Activated naive CD4-positive, alpha-beta T cell treated with anti-CD3 and anti-CD28 coated beads, Interleukin-2, amount 50 U/mL, for 72 hours (primary cell): ENCODE measurements at places on chromosomes 7 and 10. TPM values are rescaled to one million over a fixed set of nuclear protein-coding genes. Genes with fewer than 3 reads are reported as not detected.

- DNase-seq: no peak
These were observed 207.1 kb downstream of the TEX36 start for GRCh38 chr10:125475815-125476214.

- no peak for DNase-seq
These were observed 426.4 kb downstream of the TYW1 start for GRCh38 chr7:67423065-67423464.

GRCh38 chr10:71712572-71713134, 6.9 kb downstream of the C10orf105 start:
- no peak for DNase-seq

DNA sequence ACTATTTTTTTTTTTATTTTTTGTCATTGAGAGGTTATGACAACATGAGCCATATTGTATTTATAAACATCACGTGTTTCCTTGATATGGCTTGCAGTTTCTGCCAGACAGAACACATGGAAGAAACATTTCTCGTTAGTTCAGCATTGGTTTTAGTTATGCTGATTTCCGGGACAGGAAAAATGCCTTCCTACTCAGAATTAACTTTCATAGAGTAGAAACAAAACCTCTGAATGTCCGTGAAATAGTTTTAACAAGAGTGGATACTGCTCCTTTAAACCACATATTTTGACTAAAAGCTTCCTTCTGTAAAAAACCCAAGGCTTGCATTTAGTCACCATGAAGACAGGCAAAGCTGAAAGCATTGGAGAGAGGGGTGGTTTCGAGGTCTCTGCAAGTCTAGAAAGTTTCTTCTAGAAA, 240.4 kb downstream of the KIAA1217 start:
- no peak for DNase-seq

The H2BK1 gene
- 1.2 TPM for total RNA-seq

The GPER1 gene
- total RNA-seq: not detected

The FOXP2 gene
- not detected for total RNA-seq

- no peak for DNase-seq
These were observed 804.8 kb downstream of the GRM8 start for GRCh38 chr7:126447984-126448383.

The SPAM1 gene
- not detected for total RNA-seq

- no peak for DNase-seq
These were observed 1050.9 kb upstream of the C7orf33 start for GRCh38 chr7:147539685-147540084.

DNA sequence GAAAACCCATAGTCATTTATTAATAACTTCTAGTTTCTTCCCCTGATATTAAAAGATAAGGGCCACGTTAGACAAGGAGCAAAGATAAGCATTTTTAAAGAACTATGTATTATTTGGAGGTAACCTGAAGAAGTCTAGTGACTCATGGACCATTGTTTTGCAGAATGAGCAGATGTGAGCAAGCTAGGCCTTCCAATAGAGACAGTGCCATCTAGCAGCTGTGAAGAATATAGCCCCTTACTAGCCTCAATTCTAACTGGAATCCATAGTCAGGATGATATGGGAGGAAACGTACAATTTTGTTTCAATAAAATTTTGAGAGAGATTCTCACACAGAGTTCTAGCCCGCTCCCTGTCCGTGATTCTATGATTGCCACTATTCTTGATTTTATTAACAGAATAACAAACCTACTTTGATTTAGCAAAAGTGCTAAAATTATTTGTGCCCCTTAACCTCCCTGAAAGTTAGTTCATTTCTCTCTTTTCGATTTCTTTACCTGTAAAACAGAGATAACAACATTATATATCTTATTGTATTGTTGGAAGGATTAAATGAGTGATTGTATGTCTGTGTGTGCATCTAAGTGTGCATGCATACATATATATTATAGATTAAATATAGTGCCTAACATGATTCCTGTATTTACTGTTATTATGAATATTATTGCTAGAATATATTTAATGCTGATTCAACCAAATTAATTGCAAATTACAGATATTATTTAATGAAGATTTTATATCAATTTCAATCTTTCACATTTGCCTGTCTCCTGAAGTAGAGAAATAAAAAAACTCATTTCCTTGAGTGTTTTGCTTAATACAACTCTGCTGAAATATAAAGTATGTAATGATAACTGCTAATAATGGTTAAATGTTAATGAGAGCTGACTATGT, 22.7 kb downstream of the FAM237B start:
- DNase-seq: no peak

The OR2A1 gene
- not detected for total RNA-seq

DNA sequence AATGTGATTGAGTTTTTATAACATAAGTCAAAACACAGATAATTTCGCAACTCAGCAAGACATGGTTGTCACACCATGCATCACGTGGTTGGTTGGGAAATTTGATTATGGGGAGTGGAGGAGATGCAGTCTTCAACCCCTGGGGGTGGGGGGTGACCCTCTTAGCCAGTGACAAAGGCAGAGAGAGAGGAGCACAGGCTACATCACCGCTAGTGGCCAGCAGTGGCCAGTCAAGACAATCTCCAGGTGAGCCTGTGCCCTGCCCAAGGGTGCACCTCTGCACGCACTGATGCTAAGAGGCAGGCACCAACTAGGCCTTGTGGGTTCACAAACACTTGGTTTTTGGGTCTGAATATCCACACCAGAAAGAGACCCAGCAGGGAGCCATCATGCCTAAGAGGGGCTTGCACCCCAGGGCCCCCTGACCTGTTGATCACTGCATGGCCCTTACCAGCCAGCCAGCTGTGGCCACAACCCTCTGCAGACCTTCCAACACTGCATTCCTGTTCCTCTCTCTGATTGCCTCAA, 244.4 kb downstream of the FANK1 start:
- DNase-seq: no peak

DNA sequence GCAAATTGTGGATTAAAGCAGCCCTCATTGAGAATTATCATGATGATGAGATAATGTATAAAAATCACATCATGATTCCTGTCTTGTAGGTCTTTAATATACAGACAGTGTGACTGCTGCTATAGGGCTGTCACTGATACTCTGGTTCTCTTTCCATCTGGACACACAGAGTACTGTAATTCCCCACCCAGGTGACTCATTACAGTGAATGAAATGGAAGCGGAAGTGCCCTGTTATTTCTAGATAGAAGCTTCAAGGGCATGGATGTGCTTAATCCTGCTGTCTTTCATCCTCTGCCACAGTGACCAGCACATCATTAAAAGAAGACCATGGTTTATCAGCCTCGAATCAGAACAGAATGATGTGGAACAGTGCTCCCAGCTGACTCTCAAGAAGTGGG, 1234.0 kb downstream of the SORCS3 start:
- DNase-seq: no peak

The FAM221A gene
- total RNA-seq: 8.8 TPM

GRCh38 chr7:6475433-6476186, 27.9 kb upstream of the DAGLB start:
- no peak for DNase-seq

DNA sequence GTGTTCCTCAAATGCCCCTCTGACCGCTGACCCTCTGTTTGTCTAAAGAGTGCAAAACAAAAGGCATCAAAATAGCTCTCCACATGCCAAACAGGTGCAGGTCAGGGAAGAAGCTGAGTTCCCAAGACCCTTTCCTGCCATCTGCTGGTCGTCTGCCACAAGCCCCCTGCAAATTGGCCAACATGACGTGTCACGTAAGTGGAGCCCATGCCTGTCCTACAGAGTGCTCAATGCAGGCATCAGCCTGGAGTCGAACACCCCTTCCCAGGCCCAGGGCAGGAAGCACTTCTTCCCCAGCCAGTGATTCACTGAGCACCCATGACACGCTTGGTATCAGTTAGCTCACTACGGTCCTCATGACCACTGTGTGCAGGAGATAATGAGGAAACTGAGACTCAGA, 14.1 kb downstream of the TMEM72 start:
- DNase-seq: no peak

DNA sequence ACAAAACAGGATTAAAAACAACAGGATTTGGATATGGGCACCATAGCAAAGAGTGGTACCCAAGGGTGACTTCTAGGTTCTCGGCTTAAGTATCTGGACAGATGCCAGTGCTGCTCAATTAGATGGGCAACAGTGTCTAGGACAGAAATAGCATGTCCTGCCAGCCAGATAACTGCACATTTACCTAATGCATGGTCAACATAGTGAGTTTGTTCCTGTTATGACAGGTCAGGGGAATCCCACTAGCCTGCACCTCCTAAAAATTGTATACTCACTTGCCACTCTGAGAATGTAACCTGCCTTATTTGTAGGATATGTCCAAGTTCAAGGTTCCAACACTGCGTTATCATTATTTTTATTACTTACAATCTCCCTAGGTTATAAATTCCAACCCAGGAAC, 471.7 kb downstream of the GRM8 start:
- no peak for DNase-seq

DNA sequence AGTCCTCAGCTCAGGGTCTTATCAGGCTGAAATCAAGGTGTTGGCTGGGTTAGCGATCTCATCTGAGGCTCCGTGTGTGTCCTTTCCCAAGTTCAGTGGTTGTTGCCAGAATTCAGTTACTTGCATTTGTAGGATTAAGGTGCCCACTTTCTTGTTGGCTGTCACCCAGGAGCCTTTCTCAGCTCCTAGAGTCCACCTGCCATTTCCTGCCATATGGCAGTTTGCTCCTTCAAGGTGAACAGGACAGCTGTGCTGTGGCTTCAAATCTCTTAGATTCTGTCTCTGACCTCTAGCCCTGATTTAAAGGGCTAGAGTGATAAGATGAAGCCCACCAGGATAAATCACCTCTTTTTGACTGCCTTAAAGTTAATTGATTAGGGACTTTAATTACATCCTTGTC, 1.0 kb upstream of the HIF1AN start:
- no peak for DNase-seq

The ASAH2 gene
- 2.2 TPM for total RNA-seq

GRCh38 chr10:13712837-13713581, 126.2 kb downstream of the PRPF18 start:
- DNase-seq: no peak

The EPO gene
- not detected for total RNA-seq

The ELMO1 gene
- 167 TPM for total RNA-seq

The FANK1 gene
- total RNA-seq: not detected

The PLEKHA8 gene
- 10.2 TPM for total RNA-seq

DNA sequence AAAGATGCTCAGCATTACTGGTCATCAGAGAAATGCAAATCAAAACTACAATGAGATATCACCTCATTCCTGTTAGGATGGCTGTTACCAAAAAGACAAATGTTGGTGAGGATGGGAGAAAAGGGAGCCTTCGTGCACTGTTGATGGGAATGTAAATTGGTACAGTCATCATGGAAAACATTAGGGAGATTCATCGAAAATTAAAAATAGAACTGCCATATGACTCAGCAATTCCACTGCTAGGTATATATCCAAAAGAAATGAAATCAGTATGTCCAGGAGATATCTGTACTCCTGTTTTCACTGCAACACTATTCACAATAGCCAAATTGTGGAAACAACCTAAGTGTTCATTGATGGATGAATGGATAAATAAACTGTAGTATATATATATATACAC, 228.1 kb downstream of the ACTR3B start:
- DNase-seq: no peak

- DNase-seq: no peak
These were observed 139.2 kb downstream of the FAM53B start for GRCh38 chr10:124605001-124605370.

The CYP2C19 gene
- total RNA-seq: not detected

- no peak for DNase-seq
These were observed 2.4 kb downstream of the GNG11 start for GRCh38 chr7:93923942-93924341.

The SAMD9L gene
- 9.3 TPM for total RNA-seq

GRCh38 chr7:128059143-128059988, 28.1 kb upstream of the LRRC4 start:
- no peak for DNase-seq

DNA sequence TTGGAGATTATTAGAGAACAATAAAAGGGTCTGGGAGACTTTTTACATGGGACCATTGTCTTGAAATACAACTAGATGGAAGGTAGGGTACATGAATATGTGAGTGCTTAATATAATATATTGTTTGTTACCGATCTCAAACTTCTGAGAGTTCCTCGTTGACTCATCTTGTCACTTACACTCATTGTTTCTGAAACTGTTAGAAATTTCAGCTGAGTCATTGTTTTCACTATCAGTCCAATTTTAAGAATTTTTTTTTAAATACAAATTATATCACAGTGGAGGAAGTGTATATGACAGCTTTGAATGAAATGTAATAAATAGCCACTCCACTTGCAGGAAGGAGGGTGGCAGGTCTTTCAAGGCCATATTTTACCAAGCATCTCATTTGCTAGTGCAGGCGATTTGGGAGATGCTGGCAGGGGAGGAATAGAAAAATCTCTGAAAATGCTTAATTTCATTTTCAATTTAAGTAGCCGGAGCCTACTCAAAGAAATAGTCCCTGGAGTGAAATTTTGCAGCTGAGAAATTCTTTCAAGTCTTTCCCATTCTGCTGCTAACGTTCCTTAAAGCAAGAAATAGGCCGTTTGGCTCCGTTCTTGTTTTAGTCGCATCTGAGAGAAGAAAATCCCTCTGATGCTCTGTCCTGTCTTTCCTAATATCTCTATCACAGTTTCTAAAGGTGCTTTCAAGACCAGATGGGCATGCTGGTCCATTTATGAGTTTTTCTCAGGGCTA, 1404.2 kb upstream of the CELF2 start:
- DNase-seq: no peak

DNA sequence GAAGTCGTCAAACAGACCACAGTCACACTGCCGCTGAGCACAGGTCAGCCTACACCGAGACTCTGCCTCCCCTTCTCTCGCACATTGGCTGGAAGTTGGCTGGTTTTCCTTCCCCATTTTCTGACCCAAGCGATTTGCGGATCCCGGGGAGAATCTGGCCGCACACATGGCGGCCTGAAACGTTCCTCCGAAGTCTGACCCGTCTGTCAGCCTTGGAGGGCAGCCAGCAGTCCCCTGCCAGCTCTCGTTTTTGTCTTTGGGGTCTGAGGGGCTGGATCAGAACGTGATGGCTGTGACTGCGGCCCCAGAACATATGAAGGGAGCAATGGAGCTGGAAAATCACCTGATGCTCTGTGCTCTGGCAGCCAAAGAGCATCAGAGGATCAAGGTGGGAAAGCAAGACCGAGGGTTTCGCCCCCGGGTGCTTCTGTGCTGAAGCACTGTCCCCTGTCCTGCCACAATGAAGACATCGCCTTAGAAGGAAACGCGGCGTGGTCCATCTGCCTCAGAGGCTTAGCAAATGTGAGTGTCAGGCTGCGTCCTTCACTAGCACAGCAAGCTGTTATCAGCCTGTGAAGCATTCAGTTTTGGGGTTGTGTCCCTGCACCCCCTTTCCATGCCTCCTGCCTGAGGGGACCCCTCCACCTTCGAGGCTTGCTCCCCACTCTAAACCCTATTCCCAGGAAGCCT, 119.3 kb upstream of the SHH start:
- DNase-seq: no peak

The CPA5 gene
- 1.7 TPM for total RNA-seq

- no peak for DNase-seq
These were observed 43.2 kb downstream of the CCNY start for GRCh38 chr10:35379226-35380137.

The ADCYAP1R1 gene
- total RNA-seq: not detected

The MBL2 gene
- total RNA-seq: not detected

The MAGI2 gene
- 0.16 TPM for total RNA-seq

- DNase-seq: no peak
These were observed 91.6 kb downstream of the COBL start for GRCh38 chr7:51224811-51225595.
